ENCODE measurements at places on chromosomes 2 and 18. TPM values are rescaled to one million over a fixed set of nuclear protein-coding genes. Genes with fewer than 3 reads are reported as not detected.

- peaks cover 97% of the 10 kb centered on the region for H3K27me3 ChIP-seq
- H3K4me1 ChIP-seq, result peaks cover 14% of the 10 kb centered on the region
- H3K27ac ChIP-seq, result no peak overlapping the region
- peaks cover 3% of the 10 kb centered on the region for H3K36me3 ChIP-seq
- no peak for DNase-seq
Observed at GRCh38 chr2:222292149-222293134, 6.4 kb downstream of the PAX3 start.

C2orf15 gene
- total RNA-seq, result 0.47 TPM

GRCh38 chr2:69390471-69390870 is 3.4 kb upstream of the GFPT1 start:
- no peak for DNase-seq
- no peak overlapping the region for H3K27ac ChIP-seq
- peaks cover 12% of the 10 kb centered on the region for H3K36me3 ChIP-seq
- peaks cover 19% of the 10 kb centered on the region for H3K4me1 ChIP-seq

PLCD4 gene
- total RNA-seq, result 0.30 TPM

- H3K4me1 ChIP-seq, result no peaks in the 10 kb centered on the region
- H3K27ac ChIP-seq, result no peak overlapping the region
- H3K36me3 ChIP-seq, result no peaks in the 10 kb centered on the region
Observed at GRCh38 chr2:30354621-30355020, 92.4 kb upstream of the LCLAT1 start.

UBR3 gene
- total RNA-seq, result 23.2 TPM

DNA sequence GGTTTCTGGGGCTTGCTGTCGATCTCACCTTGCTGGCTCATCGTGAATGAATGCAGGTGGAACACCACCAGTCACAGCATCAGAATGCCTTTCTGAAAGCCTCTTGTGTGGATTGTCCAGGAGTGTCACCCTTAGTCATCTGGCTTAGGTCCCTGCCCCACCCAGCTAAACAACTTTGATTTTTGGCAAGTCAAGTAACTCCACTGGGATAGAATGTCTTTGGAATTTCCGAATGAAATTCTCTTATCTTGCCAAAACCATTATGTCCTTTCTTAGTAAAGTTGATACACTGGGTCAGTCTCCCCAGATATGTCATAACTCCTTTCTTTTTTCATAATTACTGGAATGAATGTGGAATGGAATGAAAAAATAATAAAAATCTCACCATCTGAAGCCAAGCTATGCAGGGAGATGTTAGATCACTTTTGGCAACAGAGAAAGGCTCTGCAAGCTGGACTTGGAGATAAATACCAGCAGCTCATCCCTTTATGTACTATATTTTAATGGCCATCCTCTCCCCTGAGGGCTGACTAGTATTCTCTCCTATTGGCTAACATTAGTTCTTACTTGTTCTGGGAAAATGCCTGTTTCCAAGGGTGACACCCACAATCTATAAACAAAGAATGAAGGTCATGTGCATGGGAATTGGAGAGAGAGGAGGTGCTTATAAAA is 35.4 kb downstream of the INSIG2 start:
- H3K27me3 ChIP-seq, result peaks cover 23% of the 10 kb centered on the region
- no peak overlapping the region for H3K27ac ChIP-seq
- H3K4me3 ChIP-seq, result no peak overlapping the region
- no peak for DNase-seq
- no peaks in the 10 kb centered on the region for H3K4me1 ChIP-seq

- DNase-seq, result peak; percentile 45
- peaks cover 4% of the 10 kb centered on the region for H3K36me3 ChIP-seq
- peaks cover 3% of the 10 kb centered on the region for H3K4me1 ChIP-seq
- no peak overlapping the region for H3K4me3 ChIP-seq
Observed at GRCh38 chr2:174158003-174158402, 90.3 kb downstream of the OLA1 start.

CCDC141 gene
- total RNA-seq, result 12.5 TPM

NFATC1 gene
- total RNA-seq, result 27.8 TPM

Data from activated CD8-positive, alpha-beta memory T cell treated with anti-CD3 and anti-CD28 coated beads, Interleukin-2, amount 10 ng/mL, durations not matched to agents 7 days and 5 days (primary cell).